Brain pericyte (primary cell): ENCODE measurements at places on chromosomes 11 and 22.

DNA sequence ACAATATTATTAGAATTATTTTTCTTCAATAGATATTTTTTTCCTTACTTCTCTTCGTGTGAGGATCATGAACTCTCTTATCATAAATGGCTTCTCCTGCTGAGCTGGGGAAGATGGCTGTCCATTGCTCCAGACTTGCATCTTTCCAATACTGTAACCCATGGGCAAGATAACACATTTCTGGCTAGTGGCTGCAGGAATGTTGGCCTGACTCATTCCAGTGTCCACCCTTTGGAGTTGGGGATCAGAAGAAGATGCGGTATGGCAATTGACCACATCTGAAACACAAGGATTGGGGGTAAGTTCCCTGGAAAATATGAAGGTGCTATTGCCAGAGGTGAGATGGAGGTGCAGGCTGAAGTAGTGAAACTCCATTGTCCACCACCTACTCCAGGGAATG lies 92.8 kb downstream of the FAR1 start:
- DNase-seq: no peak

DNA sequence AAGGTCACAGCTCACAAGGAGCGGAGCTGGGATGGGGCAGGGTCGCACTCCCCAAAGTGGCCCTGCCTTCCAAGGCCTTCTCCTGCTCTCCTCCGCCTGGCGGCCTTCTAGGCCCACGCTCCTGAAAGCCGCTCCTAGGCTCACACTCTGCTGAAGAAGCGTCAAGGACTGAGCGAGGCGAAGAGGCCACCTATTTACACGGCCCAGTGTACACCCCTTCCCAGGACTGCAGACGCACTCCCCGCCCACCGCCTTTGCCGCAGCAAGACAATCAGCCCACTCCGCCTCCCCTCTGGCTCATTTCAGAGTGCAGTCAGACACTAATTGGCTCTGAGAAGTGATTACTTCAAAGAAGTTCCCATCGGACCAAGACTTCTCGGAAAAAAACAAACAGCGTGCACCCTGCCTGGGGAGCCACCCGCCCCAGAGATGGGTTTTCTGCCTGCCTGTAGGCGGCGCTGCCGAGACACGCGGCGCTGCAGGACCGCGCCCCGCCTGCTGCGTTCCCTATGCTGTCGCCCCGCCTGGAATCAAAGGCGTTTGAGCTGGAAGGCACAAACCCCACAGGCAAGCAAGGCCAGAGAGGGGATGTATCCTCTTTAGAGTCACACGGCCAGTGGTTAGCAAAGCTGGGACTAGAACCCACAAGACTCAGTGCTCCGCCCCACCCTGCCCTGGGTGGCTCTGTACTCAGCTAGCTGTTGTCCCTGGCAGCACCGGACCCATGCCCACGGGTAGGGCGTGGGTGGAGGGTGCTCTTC lies 414.8 kb downstream of the BUD13 start:
- DNase-seq: no peak

DNA sequence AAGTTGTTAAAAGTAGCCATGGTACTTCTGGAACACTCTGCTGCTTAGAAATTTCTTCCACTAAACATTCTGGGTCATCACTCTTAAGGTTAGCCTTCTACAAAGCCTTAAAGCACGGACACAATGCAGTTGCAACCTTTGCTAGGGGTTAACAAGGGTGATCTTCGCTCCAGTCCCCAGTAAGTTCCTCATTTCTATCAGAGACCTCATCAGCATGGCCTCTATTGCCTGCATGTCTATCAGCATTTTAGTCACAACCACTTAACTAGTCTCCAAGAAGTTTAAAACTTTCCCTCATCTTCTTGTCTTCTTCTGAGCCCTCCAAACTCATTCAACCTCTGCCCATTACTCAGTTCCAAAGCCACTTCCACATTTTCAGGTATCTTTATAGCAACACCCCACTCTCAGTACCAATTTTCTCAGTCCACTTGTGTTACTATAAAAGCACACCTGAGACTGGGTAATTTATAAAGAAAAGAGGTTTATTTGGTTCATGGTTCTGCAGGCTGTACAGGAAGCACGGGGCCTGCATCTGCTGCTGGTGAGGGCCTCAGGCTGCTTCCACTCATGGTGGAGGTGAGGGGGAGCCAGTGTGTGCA lies 48.7 kb upstream of the TH start:
- DNase-seq: no peak

GRCh38 chr11:70521475-70522308 lies 123.4 kb downstream of the CTTN start:
- no peak for DNase-seq

DNA sequence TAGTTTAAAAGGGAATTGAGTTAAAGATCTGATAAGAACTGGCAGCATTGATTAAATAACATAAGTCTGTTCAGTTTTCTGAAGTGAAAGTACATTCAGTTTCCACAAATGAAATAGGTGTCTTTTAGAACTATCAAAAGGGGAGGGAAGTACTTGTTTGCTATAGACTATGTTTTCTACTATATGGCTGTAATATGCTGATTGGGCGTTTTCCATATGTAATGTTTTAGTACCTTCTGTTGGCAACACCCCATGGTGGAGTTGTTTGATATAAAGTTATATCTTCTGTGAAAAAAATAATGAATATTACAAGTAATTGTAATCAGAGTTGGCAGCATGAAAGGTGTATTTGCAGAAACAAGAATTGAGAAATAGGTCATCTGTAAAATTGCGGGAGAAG lies 237.6 kb downstream of the JRKL start:
- DNase-seq: no peak

DNA sequence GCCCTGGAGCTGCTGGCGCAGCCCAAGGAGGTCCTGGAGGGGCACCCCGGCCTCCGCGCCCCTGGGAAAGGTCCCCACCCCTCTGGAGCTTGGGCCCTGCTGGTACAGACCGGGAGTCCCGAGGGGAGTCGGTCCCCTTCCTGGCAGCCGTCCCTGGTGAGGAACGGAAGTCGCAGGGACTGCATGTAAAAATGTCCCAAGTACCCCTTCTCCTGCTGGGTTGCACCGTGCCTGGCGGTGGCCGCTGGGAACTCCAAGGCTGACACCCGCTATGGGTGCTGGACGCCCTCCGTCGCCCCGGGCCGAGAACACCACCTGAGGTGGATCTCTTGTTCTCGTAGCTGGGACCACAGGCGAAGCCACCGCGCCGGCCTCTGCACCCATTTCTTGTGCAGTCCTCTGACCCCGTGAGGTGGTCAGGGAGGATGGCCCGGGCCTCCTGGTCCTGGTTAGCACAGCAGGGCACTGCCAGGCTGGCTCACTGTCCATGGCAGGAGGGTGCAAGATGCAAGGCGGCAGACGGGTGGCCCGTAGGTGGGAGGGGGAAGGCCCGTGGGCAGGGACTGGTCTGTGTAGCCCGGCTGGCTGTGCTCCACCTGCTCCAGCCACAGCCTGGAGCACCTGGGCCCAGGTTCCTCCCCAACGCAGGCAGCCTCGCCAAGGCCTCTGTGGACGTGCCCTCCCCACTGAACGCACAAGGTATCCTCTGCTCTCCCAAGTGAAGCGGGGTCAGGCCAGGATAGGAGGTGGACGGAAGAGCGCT lies 165.2 kb downstream of the IGLL1 start:
- DNase-seq: no peak

- no peak for DNase-seq
Observed at GRCh38 chr11:109140857-109141515, 281.0 kb upstream of the C11orf87 start.

DNA sequence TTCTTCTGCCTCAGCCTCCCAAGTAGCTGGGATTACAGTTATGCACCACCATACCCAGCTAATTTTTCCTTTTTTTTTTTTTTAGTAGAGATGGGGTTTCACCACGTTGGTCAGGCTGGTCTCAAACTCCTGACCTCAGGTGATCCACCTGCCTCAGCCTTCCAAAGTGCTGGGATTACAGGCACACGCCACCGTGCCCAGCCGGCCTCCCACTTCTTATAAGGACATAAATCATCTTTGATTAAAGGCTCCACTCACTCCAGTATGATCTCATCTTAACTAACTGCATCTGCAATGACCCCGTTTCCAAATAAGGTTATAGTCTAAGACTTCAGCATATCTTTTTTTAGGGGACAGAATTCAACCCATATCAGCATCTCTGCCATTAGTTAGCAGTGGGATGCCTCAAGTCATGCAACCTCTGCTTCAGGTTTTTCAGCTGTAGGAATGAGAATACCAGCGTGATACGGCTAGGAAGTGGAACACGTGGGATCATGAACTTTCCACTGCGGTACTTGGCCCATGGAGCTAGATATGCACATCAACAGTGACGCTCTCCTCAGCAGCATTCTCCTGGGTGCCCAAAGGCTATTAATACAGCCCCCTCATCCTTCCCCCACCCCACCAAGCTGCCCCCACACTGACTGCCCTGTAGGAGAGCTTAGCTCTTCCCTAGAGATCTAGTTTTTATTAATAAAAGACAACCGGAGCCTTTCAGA lies 41.4 kb downstream of the MCHR1 start:
- no peak for DNase-seq

GRCh38 chr11:101880222-101880621 lies 34.6 kb upstream of the CEP126 start:
- DNase-seq: no peak

DNA sequence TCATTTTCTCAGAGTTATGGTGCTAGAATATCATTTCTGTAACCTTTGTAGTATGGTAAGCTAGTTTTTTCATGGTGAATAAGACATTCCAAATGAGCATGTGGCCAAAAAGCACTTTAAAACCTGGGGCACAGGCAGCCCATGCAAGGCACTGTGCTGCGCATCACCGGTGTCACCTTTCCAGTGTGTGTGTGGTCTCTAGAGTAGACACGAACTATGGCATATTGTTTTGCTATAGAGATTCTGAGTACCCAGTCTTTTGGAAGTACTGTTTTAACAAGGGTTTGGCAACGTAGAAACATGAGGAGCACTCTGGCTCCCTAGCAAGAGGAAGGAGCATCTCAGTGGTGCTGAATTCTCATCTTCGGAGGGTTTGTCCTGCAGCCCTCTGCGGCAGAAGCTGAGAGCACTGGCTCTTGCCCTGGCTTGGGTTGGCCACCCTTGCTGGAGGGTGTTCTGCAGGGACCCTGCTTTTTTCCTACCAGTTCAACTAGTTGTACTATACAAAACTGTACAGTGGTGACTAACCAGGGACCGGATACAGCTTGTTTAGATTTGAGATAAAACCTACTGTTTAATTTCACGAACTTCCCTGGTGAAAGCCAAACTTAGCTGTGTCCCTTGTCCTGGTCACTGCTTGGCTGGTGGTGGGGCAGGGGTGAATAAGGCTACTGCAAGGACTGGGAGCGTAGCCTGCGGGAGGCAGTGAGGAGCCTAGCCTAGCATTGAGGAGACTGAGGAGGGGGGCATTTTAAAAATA lies 135.7 kb downstream of the ATXN10 start:
- no peak for DNase-seq

- DNase-seq: no peak
Observed at GRCh38 chr11:117514256-117514655, 186.6 kb downstream of the CEP164 start.

DNA sequence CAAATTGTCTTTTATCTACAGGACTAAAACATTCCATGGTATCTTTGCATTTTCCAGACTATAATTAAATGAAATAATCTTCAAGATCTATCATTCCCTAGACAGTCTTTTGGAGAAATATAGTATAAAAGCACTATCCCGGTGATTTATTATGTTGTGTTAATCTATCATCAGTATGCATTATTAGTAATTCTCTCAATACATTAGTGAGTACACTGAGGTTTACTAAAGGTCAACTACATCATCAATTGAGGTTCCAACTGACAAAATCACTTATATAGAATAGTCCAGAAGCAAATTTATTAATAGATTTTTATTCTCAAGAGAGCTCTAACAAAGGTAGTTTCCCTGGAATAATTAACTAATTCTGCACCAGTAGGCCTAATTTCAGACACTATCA lies 169.6 kb downstream of the KCNA4 start:
- DNase-seq: no peak

DNA sequence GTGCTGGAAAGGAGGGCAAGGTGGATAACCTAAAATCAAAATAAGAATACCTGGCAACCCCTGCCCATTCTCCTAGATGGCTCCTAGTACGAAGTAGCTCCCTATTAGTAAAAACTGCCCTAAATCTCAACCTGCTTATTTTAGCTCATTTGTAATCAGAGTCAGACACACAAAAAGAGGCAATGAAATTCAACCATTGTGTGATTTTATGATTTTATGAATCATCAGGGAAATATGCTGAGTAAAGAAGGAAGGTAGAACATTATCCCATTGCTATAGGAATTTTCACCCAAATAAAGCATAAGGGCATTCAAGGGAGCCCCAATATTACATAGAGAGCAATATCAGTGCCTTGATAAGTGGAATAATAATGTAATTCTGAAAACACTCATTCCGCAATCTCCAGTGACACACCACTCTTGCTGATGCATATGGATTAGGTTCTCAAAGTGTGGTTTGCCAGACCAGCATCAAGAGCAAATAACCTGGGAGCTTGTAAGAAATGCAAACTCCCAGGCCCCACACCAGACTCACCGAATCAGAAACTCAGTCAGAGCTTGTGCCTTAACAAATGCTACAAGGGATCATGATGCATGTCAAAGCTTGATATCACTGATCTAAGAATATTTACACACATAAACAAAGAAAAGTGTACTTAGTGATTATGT lies 789.6 kb downstream of the DLG2 start:
- no peak for DNase-seq

GRCh38 chr11:43737201-43737590 lies 56.7 kb downstream of the HSD17B12 start:
- no peak for DNase-seq

DNA sequence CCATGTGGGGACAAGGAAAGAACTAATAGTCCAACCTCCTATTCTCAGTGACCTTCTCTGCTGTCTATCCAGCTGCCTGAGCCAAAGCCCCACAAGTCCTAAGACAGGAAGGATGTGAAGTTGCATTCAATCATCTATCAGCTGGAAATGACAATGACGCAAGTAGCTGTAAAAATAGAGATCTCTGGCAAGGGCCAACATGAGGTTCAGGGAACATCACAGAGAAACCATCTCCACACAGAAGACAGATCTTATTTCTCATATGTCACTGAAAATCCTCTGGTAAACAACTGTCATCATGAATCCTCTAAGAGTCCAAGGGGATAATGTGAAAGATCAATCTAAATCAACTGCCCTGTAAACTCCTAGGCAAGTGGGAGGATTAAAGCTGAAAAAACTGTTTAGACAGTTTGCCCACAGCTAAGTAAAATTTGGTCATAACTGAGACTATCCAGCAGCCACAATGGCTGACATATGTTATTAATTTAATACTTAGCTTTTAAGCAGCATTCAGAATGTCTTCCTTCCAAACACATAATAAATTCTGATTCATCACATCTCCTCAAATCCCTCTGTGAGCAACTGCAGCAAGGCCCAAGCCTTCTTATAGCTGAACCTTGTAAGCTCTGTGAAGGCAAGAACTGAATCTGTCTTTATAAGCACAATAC lies 52.1 kb downstream of the ALG9 start:
- peak; percentile 65 for DNase-seq
